ENCODE measurements at places on chromosomes 7 and 10.
A peak's percentile ranks its signal among the peaks of the same experiment; 100 is the strongest.

- DNase-seq = no peak
These were observed 67.2 kb upstream of the AQP1 start for GRCh38 chr7:30844483-30844874.

DNA sequence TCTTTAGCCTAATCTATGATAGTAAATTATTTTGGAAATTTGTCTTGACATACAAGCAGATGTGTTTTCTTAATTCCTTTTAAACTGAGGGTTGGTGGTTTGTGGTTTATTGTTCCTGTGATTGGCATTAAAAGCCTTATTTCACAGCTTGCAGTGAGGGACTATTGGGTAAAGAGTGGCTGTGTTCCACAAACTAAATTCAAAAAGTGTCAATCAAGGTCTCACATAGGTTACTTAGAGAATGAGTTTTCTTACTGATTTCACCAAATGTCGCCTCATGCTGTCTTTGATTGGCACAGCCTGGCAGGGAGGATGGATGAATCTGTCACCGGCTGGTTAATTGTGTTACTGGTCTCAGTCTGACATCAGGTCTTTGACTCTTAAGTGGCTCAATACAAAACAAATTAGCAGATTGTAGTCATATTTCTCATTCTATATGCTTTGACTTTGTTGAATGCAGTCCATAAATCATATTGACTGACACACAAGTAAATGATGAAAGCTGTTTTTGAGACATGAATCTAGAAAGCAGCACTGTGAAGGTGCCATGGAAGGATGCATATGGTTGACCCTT lies 66.8 kb upstream of the CYP26C1 start:
- DNase-seq = no peak

DNA sequence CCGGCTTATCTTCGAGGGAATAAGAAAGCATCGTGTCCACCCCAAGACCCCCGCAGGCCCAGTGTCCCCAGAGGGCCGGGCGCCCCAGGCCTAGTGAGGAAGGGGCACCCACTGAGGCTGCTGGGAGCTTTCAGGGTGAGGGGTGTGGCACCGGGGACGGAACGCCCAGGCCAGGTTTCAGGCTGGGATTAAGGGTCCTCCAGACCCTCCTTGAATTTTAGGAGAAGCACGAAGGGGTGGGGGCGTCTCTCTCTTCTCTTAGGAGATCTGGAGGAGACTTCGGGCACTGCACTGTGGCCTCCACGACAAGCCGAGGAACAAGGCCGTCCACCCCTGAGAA lies 96.8 kb downstream of the PDGFA start:
- no peak for DNase-seq

- no peak for DNase-seq
These were observed 4.0 kb downstream of the ITGA8 start for GRCh38 chr10:15715619-15716227.

DNA sequence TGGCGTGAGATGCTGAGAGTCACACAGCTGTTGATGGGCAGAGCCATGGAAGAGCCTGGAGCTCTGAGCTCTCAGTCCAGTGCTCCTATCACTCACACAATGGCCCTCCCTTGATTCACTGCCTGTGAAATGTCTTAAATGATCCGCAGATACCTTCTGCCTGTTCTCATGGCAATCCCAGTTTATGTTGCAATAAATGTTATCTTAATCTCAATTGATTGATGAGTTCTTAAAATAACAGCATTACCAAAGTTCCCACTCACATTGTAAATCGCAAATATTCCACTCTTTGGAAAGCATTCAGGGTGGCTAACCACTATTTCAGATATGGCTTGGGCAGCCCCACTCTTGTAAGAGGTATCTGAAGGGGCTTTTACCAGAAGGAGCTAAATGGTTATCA lies 865.5 kb downstream of the LRMDA start:
- no peak for DNase-seq

GRCh38 chr10:60542657-60543056 lies 153.0 kb upstream of the ANK3 start:
- DNase-seq = no peak

DNA sequence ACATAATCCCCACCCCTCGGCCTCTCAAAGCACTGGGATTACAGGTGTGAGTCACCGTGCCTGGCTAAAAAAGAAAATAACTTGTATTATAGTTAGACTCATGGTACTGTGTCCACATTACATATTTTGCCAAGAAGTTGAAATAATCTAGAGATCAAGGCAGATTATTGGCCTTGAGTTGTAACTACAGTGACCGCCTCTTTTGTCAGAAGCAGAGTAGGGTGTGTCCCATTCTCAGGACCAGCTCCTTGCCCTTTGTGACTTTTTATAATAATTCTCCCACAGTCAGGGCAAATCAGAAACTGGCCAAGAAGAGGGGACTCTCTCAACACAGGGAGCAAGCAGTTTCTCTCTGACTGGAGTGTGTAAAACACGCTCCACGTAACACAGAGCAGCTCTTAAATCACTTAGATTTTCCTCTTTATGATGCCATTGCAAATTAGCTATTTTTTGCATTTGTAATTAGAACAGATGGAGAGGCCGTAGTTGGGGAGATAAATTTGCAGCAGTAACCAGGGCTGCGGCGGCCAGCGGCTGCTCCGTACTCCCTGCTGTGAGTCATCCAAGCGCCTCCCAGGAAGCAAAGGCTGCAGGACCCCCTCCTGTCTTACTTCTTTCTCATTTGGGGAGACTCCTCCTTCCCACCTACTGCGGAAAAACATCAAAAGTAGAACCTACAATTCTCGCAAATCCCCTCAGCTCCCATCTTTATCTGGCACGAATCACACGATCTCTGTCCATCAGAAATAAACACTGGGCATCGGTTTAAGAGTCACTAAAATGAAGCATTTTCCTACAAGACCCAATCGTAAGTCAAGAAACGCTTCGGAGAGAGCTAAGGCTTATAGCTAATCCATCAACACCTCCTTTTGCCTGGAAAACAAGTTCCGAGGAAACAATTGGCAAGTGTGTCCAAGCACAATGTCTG lies 32.1 kb upstream of the MSRB2 start:
- no peak for DNase-seq

DNA sequence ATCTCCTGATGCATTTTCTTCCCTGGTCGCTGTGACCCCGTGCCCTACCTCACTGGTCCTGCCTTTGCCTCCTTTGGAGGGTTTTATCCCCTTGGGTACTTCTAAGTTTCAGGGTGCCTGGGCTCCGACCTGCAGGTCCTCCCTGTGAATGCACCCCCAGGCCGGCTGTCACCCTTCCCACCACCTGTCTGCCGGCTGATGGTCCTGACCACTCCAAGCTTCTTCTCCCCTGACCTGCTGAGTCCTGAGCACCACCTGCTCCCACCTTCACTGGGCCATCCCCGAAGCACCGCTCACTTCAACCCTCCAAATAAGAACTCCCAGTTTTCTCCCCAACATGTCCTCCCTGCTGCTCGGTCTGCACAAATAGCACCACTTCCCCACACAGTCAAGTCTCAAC lies 33.4 kb downstream of the TNS3 start:
- no peak for DNase-seq

GRCh38 chr10:60954035-60954434 lies 10.1 kb upstream of the RHOBTB1 start:
- no peak for DNase-seq

- peak; percentile 36 for DNase-seq
These were observed 98.2 kb upstream of the PRKCQ start for GRCh38 chr10:6678211-6678803.

DNA sequence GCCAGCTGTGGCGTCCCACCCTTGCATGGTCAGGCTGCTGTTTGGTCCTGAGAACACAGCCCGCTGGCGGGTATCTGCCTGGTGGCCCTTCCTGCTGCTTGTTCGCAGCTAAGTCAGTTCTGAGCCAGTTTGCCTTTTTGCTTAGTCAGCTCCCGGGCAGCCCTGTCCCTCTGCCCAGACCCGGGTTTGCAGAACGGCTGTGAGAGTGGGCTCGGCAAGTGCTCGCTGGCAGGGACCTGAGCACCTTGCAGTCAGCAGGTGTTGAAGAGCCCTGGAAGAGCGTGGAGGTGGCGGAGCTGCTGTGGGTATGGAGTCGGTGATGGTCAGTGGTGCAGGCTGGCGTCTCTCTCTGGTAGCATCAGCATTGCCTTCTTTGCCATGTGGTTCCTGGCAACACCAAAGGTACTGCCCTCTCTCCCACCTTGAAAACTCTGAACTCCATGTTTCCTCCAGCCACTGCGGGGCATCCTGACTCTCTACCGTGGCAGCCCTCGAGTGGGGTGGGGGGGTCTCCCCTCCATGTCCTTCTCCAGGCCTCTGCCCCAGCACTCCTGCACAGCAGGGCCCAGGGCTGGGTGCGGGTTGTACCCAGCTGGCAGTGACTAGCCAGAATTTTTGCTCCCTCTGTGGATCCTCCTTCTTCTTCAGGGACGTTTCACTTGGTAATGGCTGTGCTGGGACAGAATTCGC lies 4.6 kb downstream of the INPP5A start:
- no peak for DNase-seq

- no peak for DNase-seq
These were observed 71.0 kb downstream of the MKI67 start for GRCh38 chr10:128055061-128055868.

DNA sequence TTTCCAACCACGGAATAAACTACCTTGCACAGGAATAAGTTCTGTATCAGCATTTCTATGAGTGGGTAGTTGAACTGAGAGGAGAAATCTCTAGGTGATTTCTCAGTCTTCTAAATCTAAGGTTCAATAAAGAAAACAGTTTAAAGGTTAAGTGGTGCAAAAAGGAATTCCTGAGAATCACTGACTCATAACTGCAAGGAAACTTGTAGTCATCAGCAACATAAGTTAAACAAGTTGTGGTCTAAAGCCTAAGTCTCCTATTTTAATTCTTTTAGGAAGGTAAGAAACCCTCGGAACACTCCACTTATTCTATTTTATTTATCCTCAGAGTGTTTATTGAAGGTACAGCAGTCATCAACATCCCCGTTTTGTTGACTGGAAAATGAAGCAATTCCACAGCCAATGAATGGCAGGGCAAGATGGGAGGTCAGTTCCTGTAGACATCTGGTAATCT lies 92.4 kb upstream of the PIK3CG start:
- DNase-seq = peak; percentile 78

GRCh38 chr7:157276731-157277562 lies 59.9 kb upstream of the DNAJB6 start:
- no peak for DNase-seq

- peak; percentile 62 for DNase-seq
These were observed 59.2 kb downstream of the OGDH start for GRCh38 chr7:44665531-44666213.

DNA sequence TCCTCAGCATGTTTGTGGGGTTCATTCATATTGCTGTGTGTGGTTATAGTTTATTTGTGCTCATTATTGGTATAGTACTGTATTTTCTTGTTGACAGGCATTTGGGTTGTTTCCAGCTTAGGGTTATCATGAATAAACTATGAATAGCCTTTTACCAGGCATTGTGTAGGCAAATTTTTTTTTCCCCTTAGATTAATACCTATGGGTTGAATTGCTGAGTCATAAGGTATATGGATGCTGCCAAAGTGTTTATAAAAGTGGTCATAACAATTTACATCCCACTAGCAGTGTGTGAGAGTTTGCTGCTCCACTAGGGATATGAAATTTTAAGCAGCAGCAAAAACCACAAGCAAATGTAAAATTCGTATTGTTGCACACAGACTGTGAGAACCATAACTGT lies 175.0 kb downstream of the PLPP4 start:
- DNase-seq = no peak

DNA sequence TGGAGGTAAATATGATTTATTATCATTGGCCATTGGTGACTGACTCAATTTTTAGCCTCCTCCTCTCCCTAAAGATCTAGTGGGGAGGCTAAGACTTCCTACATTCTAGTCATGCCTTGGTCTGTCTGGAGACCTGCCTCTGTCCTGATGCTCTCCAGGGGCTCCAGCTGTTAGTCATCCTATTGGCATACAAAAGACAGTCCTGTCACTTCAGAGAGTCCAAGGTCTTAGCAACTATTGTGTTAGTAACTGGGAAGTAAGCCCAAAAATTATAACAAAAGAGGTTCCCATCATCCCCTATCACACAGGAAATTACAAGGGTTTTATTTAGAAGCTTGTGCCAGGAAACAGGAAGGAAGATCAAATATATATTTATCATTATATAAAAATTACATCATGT lies 400.6 kb upstream of the VSTM2A start:
- DNase-seq = no peak

- DNase-seq = no peak
These were observed 155.6 kb downstream of the TAX1BP1 start for GRCh38 chr7:27895551-27895950.

- no peak for DNase-seq
These were observed 424.1 kb upstream of the GALNT17 start for GRCh38 chr7:70707823-70708243.

- no peak for DNase-seq
These were observed 13.9 kb downstream of the BRAT1 start for GRCh38 chr7:2541291-2542010.

DNA sequence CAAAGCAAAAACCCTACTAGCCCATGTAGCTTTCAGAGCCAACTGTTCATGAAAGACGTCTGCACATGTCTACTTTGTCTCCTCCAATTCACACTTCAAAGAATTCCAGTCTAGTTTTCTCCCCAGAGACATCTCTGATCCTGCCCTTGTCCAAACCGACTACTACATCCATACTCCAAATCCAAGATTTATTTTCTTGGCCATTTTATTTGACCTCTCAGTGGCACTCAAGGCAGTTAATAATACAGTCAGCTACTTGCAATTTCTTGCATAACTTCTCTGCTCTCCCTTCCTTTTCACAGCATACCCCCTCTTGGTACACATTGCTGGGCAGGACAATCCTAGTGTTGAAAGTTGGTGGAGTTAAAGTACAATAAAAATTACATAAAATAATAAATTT lies 170.9 kb upstream of the INHBA start:
- peak; percentile 36 for DNase-seq

DNA sequence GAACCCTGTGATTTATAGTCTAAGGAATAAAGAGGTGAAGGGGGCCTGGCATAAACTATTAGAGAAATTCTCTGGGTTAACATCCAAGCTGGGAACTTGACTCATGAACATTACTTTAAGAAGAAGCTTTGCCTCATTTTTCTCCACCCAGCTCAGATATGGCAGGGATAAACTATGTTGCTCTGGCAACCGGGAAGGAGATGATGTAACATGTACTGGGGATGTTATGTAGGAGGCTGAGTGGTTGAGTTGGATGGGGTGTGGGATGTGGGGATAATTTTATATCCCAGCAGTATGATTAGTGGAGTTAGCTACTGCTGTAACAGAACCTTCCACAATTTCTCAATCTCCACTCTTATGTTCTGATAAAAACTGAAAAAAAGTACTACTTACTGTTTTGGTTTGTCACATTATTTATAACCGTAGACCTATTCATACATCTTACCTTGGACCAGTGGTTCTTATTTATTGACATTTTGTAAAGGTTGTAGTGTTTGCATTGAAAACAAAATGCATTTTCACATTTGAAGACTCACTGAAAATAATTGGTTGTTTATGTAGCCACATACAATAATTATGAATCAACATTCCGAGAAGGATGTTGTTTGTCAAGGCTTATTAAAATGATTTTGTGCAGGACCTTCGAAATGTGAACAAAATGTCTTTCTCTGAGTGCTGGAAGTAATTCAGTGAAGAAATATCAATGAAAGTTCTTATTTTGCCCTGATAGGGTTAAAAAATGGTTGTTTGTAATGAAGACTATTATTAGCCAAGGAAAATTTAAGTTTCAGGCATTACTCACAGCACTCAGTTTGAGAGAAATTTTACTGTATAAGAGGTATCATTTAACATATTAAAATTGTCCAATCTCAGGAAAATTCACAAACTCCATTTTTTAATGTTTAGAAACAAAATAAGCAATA lies 1.3 kb downstream of the OR2F2 start:
- no peak for DNase-seq

All from kidney glomerular epithelial cell (primary cell).